ENCODE measurements at places on chromosomes 5 and 9. TPM values are rescaled to one million over a fixed set of nuclear protein-coding genes. Genes with fewer than 3 reads are reported as not detected.

Gene CXXC5
- polyA plus RNA-seq = 384 TPM

Gene ZNF462
- polyA plus RNA-seq = not detected

Gene MYO10
- polyA plus RNA-seq = not detected

Gene PCDHGA7
- not detected for polyA plus RNA-seq

Gene TNFSF8
- 4.0 TPM for polyA plus RNA-seq

Measured in naive B cell (primary cell).